ENCODE measurements at places on chromosomes 16 and 17.

DNA sequence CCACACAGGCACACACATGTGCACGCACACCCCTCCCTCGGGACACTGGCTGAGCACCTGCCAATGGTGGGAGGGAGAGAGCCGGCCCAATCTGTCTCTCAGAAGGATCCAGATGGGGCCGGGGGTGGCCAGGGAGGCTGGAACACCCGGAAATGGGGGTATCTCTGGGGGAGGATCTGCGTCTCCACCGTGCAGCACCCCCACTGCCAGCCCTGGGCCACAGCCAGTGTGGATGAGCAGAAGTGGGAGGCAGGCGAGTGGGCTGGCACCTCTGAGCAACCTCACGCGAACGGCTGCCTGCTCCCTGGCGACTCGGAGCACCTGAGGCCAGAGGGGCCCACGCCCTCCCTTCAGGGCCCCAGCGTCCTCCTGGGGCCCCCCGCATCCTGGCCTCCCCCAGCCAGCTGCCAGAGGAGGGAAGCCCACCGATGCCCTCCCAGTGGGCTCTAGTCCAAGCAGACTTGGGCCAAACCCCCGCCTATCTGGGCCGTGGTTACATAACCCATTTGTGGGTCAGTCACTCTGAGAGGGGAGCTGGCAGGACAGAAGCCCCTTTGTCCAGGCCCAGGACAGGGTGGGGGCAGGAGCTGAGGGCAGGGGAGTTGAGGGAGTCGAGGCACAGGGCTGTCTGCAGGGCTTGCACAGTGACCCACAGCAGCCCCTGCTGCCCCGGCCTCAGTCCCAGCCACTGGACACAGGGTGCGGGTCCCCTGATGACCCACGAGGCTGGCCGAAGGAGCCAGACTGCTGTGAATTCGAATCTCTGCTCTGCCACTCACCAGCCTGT lies 5.6 kb downstream of the CASKIN1 start:
- H3K27me3 ChIP-seq = peaks cover 12% of the 10 kb centered on the region
- no peaks in the 10 kb centered on the region for H3K4me1 ChIP-seq
- DNase-seq = no peak
- no peak overlapping the region for H3K27ac ChIP-seq

DNA sequence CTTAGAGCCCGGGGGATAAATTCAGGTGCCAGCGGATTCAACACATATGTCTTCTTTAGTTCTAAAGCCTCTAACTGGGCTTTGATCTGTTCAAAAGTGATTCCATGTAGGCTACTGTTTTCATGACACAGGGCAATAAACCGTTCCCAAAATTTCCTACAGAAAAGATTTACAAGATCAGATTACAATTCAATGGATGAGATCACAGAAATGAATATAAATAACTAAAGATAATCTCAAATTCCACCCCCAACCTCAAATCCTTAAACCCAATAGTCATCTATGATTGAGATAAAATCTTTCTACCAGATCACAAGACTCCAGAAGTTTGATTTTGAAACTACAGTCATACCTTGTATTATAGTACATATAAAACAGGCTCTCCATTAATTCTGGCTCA lies 84.3 kb downstream of the CACNG1 start:
- H3K36me3 ChIP-seq = peaks cover 21% of the 10 kb centered on the region
- H3K27me3 ChIP-seq = no peaks in the 10 kb centered on the region
- peaks cover 17% of the 10 kb centered on the region for H3K4me1 ChIP-seq
- no peak overlapping the region for H3K4me3 ChIP-seq
- DNase-seq = no peak

GRCh38 chr16:88010343-88010967 lies 59.2 kb downstream of the BANP start:
- no peak overlapping the region for H3K27ac ChIP-seq
- no peak overlapping the region for H3K4me3 ChIP-seq
- H3K4me1 ChIP-seq = peaks cover 23% of the 10 kb centered on the region
- no peaks in the 10 kb centered on the region for H3K27me3 ChIP-seq
- no peak for DNase-seq
- peaks cover 37% of the 10 kb centered on the region for H3K36me3 ChIP-seq

GRCh38 chr17:81870131-81870980 lies 781 bp downstream of the ARHGDIA start:
- no peaks in the 10 kb centered on the region for H3K27me3 ChIP-seq
- H3K27ac ChIP-seq = peak overlapping the region; percentile 92
- H3K36me3 ChIP-seq = peaks cover 59% of the 10 kb centered on the region

GRCh38 chr16:57479976-57480753 lies 6.1 kb downstream of the DOK4 start:
- H3K4me3 ChIP-seq = no peak overlapping the region
- H3K36me3 ChIP-seq = peaks cover 3% of the 10 kb centered on the region
- H3K27me3 ChIP-seq = no peaks in the 10 kb centered on the region
